ENCODE measurements at places on chromosomes 16 and 17. TPM values are rescaled to one million over a fixed set of nuclear protein-coding genes. Genes with fewer than 3 reads are reported as not detected.
A peak's percentile ranks its signal among the peaks of the same experiment; 100 is the strongest.

PRSS53 gene
- 2.6 TPM for total RNA-seq

KRTAP3-1 gene
- total RNA-seq = 4.0 TPM

SKAP1 gene
- not detected for total RNA-seq

CDYL2 gene
- total RNA-seq = 1.8 TPM

KIF19 gene
- 0.68 TPM for total RNA-seq

FBXO39 gene
- total RNA-seq = 0.97 TPM

DNA sequence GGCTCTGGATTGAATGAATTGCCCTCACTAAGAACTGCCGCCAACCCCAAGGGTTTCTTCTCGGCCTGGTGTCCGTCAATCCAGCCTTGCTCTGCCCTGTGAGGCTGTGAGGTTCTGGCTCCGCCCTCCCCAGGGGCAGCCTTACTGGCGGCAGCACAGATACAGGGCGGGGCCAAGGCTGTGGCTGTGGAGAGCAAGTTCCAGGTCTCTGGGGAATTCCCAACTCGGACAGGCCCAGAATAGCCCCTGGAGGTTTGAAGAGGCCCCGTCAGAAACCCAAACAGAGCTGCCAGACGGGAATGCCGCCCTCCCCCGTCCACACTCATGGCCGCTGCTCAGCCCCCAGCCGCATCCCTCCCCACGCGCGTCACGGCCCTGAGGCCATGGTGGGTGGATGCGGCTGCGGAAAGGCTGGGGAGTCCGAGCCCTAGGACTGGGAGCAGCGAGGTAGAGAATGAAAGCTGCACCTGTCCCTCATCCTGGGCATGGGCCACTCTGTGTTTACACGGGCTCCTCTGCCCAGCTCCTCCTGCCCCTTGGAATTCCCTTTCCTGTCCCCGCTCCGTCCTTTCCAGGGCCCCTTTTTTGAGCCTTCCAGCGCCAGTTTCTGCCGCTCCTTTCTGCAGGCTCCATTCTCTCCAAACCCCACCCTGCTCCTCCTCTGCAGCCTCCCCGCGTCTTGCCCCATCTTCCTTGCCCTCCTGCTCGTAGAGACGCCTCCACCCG, 660 bp upstream of the PRRT2 start:
- peak; percentile 98 for DNase-seq

DNA sequence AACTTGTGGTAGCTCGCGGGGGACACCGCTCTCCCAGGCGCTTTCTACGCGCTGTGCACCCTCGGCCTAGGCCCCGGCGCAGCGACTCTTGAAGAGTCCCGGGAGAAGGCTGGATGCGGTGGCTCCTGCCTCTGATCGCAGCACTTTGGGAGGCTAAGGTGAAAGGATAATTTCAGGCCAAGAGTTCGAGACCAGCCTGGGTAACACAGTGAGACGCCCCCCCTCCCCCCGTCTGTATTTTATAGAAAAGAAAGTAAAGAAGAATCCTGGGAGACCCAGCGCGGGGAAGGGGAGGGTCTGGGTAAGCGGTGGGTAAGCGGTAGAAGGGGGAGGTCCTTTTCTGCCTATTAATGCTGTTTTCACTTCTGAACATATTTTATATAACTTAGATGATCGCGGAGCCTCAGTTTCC, 486 bp upstream of the PLLP start:
- no peak for DNase-seq

- no peak for DNase-seq
Measured at GRCh38 chr17:62696726-62697490, 69.4 kb downstream of the MRC2 start.

DNA sequence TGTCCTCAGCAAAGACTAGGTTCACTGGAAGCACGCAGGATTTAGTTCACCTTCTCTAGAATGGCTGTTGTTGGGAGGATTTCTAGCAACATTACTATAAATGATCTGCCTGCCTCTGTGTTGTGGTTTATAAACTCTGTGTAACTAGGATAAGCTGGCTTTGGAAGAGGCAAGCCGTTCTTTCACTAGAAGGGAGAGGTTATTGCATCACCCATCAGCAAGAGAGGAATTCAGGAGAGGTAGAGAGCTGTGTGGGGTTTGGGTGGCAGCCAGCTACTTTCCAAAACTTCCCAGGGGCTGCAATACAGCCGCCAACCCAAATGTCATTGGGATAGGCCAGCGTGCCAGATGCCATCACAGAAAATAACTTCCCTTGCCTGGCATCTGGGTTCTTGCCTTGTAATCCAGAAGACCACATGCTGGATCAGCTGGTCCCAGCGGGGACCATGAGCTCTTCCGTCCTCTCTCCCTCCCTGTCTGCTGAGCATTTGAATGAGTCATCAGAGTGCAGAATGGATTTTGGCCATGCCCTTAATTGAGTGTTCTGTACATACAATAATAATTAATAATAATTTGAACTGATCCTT, 95.7 kb upstream of the RBFOX1 start:
- DNase-seq = no peak

GRCh38 chr16:16924613-16925012, 545.7 kb downstream of the NPIPA7 start:
- DNase-seq = no peak

DNA sequence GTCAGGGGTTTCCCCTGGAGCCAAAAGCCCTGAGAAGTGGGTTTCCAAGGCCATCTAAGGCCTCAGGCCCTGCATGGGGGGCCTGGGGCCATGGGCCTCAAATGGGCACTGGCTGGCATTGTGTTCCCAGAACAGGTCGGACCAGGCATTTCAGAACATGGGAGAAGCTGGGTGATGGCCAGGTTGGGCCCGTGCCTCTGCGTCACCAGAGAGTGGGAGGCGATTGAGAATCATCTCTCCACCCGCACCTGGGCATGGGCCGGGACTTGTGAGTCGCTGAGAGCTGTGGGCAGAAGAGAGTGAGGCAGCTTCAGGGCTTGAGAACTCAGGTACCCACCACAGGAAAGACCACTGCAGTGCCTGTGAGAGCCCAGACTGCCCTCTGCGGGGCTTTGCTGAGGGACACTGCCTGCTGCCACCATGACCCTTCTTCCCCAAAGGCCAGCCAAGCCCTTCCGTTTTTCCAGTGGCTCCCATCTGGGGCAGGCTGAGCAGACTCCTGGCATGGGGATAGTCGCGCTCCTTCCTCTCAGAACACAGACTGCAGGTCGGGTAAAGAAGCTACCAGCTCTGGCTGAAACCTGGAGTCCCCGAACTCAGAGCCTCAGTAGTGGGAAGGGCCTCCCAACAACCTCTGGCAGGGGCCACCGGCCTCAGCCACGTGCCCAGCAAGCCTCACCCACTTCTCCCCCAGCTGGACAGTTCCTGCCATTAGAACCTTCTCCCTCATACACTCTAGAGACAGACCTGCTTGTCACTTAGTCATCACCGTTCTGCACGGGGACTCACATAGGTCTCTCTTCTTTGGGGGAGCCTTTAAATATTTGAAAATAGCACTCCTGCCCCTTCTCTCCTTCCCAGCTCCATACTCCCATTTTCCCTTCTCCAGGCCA, 1.6 kb downstream of the RAB11FIP4 start:
- DNase-seq = peak; percentile 85

DNA sequence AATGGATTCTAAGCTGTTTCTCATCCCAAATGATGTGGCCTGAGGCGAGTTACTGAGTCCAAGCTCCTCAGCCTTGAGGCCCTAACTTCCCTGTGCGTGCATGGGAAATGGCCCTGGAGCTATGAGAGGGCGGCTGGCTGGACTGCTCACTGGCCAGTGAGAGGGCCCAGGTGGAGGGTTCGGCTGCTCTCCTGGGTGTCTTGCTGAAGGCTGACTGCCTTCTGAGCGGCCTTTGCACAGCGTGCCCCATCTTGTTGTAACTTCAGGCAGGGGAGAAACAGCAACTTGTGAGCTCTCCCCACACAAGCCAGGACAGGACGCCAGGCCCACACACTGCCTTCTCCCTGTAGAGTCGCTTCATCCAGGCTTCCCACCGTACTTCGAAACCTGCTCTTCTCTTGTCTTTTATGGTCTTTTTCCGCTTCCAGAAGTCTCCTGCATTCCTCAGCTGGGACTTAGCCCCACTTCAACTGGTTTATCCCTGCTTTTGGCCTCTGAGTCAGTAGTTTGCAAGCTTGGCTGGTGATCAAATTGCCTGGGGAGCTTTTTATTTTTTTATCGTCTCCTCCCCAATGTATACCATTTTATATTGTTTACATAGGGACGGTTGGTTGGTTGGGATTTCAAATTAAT, 13.3 kb downstream of the CDH3 start:
- DNase-seq = peak; percentile 39

DNA sequence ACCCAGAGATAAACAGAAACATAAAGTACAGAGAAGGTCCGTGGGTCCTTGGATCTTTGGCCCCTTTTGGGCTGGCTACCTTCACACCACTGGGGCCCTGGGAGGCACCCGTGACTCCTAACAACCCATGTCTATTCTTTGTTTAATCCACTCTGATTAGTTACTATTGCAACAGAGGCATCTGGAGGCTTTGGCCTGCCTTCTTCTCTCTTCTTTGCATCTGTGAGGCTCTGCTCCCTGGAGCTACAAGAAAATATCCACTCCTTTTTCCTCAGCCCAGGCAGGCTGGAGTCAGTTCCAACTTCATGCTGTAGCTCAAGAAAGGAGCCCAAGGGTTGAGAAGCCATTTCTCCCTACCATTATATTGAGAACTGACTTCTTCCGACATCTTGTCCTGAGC, 9.5 kb upstream of the CMIP start:
- DNase-seq = no peak
